ENCODE measurements at places on chromosomes 2 and 18.

- peak; percentile 86 for DNase-seq
Observed at GRCh38 chr2:210169516-210170195, 1.6 kb downstream of the KANSL1L start.

DNA sequence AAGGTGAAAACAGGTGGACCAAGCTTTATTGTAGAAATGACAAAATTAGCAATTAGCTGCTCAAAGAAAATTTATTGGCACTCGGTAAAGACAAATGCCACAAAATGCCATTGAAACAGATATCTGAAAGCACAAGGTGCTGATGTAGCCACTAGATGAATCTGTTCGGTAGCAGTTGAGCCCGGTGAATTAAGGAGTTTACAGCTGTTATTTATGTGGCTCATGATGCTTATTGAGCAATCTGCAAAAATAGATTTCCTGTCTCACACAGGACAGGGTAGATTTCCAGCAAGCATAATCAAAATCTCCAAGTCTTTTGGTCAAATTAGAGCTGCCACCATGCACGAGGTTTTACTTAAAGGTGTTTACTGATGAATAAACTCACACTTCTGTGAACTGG is 182.2 kb downstream of the PPP1R1C start:
- DNase-seq: no peak

DNA sequence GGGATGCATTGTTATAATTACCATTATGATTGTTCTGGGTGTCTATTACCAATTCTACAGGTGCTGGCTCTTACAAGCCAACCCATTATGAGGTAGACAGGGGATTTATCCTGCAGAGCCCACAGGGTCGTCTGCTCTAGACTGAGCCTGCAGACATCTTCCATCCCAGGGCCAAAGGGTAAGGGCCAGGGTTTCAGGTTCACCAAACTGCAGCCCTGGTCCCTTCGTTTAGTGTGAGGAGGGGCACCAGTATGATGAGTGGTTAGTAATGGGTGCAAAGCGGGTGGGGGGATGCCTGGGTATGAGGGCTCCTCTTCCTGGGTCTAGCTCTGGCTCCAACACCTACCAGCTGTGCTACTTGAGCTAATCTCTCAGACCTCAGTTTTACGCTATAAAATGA is 1.2 kb upstream of the ARID5A start:
- DNase-seq: no peak

GRCh38 chr18:58350526-58350925 is 278.4 kb downstream of the ALPK2 start:
- DNase-seq: peak; percentile 26

DNA sequence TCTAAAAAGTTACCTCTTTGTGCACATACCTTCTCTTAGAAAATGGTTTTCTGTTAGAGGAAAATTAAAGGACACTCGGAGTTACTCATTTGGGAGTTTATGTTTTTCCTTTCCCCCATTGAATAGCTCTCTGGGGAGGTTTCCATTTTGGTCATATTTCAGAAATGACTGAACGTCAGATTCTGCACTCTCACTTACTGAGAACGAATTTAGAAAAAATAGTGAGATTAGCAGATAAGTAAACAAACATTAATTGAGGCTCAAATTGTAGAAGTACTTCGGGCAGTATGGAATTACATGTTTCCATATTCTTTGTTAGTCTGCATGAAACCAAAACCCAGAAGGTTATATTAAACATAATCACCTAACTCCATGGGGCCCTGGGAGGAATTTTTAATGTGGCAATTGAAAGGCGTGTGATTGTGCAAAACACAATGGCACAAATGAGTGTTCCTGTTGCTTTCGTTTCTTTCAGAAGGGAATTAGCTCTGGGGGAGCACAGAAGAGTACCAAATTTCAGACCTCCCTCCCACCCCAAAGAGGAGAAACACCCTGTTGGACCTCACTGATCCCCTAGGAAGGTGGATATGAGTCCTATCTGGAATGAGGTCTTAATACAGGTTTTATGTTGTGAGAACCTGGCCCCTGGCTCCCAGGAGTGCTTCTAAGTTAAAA is 212.3 kb downstream of the BCL2 start:
- DNase-seq: no peak

DNA sequence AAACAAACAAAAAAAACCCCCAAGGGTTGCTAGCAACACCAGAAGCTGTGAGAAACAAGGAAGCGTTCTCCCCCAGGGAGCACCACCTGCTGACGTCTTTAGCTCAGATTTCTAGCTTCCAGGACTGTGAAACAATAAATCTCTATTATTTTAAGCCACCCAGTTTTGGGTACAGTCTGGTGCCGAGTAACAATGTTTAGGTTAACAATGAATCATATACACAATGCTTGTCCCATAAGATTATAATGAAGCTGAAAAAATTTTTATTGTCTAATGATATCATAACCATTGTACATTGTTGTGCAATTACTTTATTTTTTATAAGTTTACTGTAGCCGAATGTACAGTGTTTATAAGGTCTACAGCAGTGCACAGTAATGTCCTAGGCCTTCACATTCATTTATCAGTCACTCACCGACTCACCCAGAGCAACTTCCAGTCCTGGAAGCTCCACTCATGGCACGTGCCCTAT is 72.1 kb upstream of the CAB39 start:
- DNase-seq: no peak

- peak; percentile 67 for DNase-seq
Observed at GRCh38 chr2:42859006-42859552, 66.7 kb upstream of the HAAO start.

DNA sequence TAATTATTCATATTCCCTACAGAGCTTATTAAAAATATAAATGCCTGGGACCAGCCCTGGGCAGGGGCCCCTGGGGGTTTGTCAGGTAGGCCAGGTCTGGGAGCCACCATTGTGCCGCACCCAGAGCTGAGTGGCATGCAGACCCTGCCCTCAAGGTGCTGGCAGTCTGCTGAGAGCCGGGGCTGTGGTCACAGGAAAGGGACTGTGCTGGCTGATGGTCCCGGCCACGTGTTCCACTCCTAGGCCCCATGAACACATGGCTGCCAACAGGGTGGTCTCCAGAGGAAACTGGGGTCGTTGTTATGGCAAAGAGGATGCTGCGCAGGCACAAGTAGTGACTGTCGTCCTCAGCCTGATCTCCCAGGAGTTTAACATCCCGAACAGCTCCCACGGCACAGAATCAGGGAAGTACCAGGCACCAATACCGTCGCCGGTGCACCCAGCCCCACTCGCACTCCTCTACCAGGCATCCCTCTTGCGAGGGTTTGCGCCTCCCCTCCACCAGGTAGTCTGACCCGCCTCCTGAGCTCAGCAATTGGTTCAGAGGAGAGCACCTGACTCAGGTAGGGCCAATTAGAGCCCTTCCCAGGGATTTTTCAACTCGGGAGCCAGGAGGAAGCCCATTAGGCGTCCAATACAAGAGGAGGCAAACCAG is 39.2 kb upstream of the BIN1 start:
- DNase-seq: no peak

- DNase-seq: peak; percentile 66
Observed at GRCh38 chr18:9285604-9286003, 49.0 kb upstream of the TWSG1 start.

- no peak for DNase-seq
Observed at GRCh38 chr2:140086964-140087363, 1306.8 kb upstream of the NXPH2 start.

DNA sequence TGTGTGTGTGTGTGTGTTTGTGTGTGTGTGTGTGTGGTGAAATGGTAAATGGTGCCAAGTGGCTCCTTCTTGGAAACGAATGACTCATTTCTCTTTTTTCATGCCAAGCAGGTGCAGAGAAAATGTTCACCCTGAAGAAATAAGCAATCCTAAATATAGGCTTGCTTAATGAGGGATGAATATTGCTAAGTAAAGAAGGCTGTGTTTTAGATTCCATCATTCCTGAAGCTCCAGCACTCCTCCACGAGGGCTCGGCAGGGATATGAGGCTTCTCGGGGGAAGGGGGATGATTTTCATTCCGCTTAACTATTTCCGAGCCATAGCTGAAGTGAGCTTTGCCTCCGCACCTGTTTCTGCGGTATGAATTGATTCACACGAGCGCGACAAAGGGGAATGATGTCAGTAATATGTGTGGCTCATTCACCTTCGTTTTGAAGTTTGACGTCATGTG is 72.9 kb downstream of the TSN start:
- DNase-seq: peak; percentile 26

- DNase-seq: peak; percentile 43
Observed at GRCh38 chr18:61581578-61582201, 248.5 kb downstream of the CDH20 start.

GRCh38 chr2:8441371-8441770 is 240.5 kb upstream of the ID2 start:
- DNase-seq: no peak

DNA sequence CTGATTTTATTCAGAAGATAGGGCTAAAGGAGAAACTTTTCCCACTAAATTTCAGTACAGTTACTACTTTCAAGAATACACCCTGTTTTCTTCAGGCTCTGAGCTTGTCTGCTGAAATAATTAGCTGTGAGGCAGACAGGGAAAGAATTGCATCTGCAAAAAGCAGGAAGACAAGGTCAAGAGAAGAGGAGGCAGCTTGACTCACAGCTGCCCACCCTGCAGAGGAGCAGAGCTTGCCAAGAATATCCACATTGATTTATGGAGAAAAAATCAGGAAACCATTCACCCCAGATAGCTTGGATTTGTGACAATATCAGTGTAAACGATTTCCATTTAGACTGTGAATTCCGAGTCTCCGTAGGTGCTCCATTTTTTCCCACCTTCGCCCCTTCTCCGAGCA is 49.0 kb downstream of the ACTR2 start:
- DNase-seq: no peak

DNA sequence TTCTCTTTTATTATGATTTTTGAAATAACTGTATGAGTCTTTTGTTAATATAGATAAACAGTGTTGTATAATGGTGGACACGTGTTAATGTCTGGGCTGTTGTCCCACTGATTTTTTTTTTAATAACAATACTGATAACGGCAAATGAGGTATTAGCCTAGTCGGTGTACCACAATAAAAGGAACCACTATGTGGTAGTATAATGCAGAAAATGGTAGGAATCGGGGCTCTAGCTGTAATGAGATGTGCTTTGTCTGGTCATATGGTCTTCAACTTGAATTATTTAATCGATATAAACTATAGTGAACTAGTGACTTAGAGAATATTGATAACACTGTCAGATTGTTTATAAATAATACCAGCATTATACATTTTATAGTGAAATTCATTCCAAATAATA is 517.9 kb upstream of the SPHKAP start:
- no peak for DNase-seq

GRCh38 chr2:65383541-65384488 is 48.6 kb downstream of the SPRED2 start:
- peak; percentile 55 for DNase-seq

GRCh38 chr2:227623226-227623625 is 5.9 kb downstream of the SCYGR4 start:
- DNase-seq: peak; percentile 68

GRCh38 chr2:232781765-232782164 is 5.4 kb upstream of the KCNJ13 start:
- peak; percentile 77 for DNase-seq

GRCh38 chr2:199259671-199260070 is 198.1 kb downstream of the SATB2 start:
- DNase-seq: no peak

- no peak for DNase-seq
Observed at GRCh38 chr18:60100778-60101177, 201.0 kb downstream of the PMAIP1 start.

DNA sequence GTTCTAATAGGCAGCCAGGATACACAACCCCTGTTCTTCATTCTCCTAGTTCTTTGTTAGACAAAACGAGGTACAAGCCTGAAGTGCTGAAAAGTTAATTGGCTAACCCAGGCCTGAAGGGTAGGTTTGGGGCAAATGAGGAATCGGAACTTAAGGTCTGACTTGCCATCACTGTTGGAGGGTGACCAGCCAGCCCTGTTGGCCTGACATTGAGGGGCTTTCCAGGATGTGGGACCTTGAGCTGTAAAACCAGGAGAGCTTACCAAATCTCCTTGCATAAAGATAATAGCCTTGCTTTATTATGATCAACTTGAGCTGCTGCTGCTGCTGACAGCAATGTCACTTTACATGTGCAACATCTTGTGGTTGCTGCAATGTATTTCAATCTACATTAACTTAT is 256.0 kb downstream of the VAPA start:
- DNase-seq: no peak

GRCh38 chr18:9716780-9717563 is 8.9 kb downstream of the RAB31 start:
- DNase-seq: no peak

DNA sequence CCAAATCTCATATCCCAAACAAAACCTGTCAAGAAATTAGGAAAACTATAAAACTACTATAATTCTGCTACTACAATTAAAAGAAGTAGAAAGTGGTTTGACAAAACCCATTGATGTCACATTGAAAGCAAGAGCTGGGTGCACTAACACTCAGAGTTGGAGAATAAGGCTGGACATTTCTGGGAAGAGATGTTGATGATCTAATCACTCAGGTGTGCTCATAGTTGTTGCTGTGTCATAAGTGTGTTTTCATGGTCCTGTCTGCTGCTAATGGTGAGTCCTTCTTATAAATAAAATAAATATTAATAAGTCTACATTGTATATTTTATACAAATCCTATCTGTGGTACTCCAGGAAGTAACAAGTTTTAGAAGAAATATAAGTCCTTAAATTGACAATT is 168.2 kb upstream of the LRP1B start:
- DNase-seq: peak; percentile 37

- DNase-seq: no peak
Observed at GRCh38 chr18:56235481-56236013, 402.8 kb downstream of the TXNL1 start.
